ENCODE measurements at places on chromosomes 2 and 18.

DNA sequence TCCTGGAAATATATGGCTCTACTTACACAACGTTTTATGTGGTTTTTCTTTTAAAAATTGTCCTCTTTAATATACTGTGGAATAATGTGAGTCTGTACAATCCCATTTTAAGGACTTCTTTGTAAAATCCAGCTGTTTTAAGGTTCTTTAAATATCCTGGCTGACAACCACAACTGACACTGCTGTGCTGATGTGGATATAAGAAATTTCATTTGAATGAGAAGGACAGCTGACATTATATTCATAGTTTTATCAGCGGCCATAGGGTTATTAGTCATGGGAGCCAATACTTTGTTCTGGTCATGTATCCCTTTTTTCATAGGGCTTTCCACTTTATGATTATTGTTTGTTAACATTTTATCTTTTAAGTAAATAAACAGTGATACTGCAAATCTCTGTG is 169.5 kb downstream of the CAMKMT start:
- no peak for DNase-seq

GRCh38 chr2:187302116-187302515 is 145.9 kb downstream of the CALCRL start:
- no peak for DNase-seq

- DNase-seq = no peak
These were observed 181.6 kb downstream of the BCL2 start for GRCh38 chr18:63137999-63138435.

DNA sequence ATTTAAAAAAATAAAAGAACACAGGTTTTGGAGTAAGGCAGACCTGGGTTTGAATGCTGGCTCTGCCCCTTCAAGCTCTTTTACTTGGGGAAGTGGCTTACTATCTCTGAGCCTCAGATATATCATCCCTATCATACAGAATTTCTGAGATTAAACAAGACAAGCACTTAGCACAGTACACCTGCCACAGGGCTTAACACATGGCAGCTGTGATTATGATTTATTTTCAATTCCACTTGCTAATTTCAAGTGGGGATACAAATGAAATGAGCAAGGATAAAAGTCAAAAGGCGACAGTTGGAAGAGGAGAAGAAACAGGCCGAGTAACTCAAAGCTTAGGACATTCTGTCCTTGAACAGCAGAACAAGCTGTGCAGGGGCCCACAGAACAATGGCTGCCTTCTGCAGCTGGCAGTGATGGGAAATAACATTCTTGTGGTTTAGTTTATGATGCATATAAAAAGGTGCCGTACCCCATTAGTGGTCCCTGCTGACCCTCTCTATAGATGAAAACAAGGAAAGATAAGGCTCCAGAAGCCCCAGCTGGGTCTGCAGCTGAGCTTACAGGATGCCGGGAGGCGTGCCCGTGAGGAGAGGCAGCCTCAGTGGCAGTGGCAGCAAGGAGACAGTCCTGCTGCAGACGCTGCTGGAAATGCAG is 45.3 kb downstream of the KIF3C start:
- no peak for DNase-seq

DNA sequence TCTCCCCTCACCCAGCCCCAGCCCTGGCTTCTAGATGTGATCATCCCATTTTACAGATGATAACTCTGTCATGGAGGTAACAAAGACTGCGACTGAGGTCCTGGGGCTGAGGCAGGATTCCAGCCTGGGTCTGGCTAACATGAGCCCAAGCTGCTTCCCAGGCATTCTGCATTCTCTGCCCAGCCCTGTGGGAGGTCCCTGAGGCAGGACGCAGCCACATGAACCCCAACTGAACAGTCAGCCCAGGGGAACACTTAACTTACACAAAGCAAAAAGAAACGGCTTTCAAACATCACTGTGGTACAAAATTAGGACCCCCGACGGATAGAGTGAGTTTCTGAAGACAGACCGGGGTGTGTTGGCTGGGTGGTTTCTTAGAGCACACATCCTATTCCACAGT is 135.3 kb downstream of the ACKR3 start:
- DNase-seq = no peak

GRCh38 chr2:60516383-60516811 is 37.1 kb downstream of the BCL11A start:
- DNase-seq = no peak

DNA sequence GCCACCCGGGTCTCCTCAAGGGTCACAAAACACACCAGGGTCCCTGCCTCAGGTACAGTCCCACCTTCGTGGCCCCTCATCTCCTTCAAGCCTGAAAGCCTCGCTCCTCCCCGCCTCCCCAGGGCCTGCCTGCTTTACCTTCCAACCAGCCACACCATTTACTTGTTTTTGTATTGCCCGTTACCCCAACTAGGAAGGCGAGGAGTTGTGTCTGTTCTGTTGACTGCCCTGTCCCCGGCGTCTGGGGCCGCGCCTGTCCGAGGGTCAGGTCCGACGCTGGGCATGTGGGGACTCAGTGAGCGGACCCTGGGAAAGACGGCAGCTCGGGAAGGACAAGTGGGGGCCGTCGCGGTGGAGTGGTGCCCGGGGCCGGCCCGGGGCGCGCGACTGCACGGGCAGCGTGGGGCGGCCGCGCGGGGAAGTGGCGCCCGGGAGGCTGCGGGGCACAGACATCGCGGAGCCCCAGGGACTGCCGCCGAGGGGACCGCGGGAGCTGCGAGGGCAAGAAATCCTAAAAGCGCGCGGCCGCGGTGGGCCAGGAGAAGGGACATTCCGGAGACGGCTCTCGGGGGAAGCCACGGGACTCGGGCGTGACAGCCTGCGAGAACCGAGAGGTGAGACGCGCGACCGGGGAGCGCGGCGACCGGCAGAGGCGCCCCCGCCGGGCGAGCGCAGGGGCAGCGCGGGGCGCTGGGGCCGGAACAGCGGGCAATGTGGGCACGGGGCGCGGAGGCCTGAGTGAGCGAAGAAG is 797 bp upstream of the GRHL1 start:
- peak; percentile 26 for DNase-seq
